ENCODE measurements at places on chromosomes 11 and 22.

GRCh38 chr22:46895753-46896152 is 133.3 kb downstream of the TBC1D22A start:
- DNase-seq = no peak

GRCh38 chr11:103768816-103769215 is 267.6 kb upstream of the DDI1 start:
- DNase-seq = no peak

DNA sequence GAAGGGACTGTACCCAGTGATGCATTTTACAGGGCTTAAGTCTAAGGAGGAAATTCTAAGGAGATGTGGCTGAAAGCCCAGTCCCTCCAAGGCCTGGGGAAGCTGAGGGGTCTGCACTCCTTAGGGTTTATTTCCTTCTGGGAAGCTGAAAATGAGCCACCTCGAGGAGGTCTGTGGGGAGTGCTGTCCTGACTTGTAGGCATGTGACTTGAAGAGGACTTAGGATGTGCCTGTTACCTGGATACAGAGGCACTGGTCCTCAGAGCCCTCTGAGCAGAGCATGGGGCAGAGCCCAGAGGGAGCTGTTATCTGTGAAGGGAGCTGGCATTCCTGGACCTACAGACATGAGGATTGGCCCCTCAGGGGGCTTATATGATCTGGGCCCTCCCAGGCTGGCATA is 77.1 kb downstream of the TP53I11 start:
- no peak for DNase-seq

GRCh38 chr22:44571566-44572413 is 73.8 kb upstream of the RTL6 start:
- DNase-seq = no peak

DNA sequence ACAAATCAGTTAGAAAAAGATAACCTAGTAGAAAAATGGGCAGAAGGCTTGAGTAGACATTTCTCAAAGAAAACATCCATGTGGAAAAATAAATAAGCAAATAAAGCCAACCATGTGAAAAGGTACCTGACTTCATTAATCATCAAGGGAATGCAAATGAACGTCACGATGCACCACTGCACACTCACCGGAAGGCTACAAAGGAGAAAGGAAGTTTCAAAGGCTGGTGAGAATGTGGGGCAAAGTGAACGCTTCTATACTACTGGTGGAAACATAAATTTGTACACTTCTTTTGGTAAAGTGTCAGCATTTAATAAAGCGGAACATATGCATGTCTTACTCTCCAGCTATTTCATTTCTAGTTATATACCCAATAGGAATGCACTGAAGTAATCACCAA is 166.8 kb downstream of the CSNK2A3 start:
- DNase-seq = no peak
